Frontal cortex (tissue), 4 donors: ENCODE measurements at places on chromosomes 2 and 18. TPM values are rescaled to one million over a fixed set of nuclear protein-coding genes. Genes with fewer than 3 reads are reported as not detected.

Gene RGPD6
- total RNA-seq: 125 TPM

DNA sequence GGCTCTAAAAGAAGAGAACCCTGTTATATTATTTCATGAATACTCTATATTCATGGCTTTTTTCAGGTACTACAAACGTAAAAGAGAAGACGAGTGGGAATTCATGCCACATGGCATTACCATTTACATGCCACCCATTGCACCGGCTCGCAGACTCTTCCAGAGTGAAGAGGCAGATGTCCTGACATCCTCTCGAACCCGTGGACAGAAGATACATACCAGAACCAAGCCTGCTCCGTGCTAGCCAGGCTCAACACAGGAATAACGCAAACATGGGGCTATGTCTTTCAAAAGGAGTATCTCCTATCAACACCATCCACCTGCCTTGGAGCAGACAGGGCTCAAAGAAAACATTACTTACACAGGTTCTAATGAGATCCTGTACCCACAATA lies 168.8 kb downstream of the THADA start:
- DNase-seq: no peak

Gene CTLA4
- total RNA-seq: not detected

Gene MRPL33
- 56.7 TPM for total RNA-seq

DNA sequence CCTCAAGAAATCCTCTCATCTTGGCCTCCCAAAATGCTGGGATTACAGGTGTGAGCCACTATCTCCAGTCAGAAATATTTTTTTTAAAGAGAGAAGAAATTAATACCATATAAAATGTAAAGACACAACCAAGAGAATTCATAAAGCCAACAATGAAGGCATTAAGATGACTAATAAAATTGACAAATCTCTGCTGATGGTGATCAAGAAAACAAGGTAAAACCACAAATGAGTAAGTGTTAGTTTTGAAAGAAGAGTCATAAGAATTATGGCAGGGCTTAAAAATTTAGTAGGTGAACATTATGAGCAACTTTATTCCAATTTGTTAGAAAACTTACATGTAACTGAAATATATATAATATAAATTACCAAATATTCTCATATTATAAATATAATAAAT lies 752.8 kb upstream of the CELF4 start:
- no peak for DNase-seq

- no peak for DNase-seq
Observed at GRCh38 chr2:231034291-231034882, 2.9 kb upstream of the C2orf72 start.

- DNase-seq: no peak
Observed at GRCh38 chr2:72894514-72894913, 7.3 kb downstream of the SPR start.

Gene INO80C
- total RNA-seq: 7.3 TPM

GRCh38 chr2:79564065-79564464 lies 51.2 kb downstream of the CTNNA2 start:
- no peak for DNase-seq

Gene C2orf66
- not detected for total RNA-seq

Gene SALL3
- 5.3 TPM for total RNA-seq

DNA sequence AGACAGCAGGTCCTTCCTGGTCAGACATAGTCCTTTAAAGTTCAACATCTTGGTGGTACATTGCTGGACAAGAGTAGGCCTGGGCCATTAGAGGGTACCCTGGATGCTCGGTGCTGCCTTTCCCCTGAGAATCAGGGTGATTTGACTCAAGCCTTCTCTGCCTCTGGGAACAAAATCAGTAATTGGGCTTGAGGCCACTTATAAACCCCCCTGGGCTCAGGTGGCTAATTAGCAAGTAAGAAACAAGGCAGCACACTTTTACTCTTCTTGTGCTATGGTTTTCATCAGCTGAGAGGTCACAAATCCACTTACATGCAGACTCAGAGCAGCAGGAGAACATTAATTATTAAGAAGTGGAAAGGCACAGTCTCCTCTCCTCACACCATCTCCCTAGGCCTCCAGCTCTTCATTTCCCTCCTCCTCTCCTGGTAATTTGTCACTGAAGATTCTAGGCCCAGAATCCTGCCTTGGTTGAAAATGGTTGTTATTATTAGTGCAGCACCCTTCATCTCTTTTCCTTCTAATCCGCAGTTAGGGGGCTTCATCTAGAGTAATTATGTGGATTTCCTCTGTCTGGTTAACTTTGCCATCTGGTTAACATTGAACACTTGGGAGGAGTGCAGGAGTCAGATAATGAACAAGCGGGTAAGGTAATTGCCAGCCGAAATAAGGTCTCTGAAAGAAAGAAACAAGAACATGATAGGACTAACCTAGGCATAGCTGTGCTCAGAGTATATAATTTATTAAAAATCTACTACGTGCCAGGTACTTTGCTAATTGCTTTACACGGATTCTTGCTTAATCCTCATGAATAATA lies 29.7 kb upstream of the CASP10 start:
- DNase-seq: no peak

Gene DSG4
- under 0.01 TPM for total RNA-seq

GRCh38 chr2:11385847-11386246 lies 41.4 kb upstream of the ROCK2 start:
- DNase-seq: no peak

GRCh38 chr18:63225434-63225833 lies 94.1 kb downstream of the BCL2 start:
- DNase-seq: no peak

GRCh38 chr2:35783723-35784122 lies 571.9 kb upstream of the CRIM1 start:
- DNase-seq: no peak

GRCh38 chr2:6512589-6512988 lies 353.1 kb downstream of the CMPK2 start:
- no peak for DNase-seq

DNA sequence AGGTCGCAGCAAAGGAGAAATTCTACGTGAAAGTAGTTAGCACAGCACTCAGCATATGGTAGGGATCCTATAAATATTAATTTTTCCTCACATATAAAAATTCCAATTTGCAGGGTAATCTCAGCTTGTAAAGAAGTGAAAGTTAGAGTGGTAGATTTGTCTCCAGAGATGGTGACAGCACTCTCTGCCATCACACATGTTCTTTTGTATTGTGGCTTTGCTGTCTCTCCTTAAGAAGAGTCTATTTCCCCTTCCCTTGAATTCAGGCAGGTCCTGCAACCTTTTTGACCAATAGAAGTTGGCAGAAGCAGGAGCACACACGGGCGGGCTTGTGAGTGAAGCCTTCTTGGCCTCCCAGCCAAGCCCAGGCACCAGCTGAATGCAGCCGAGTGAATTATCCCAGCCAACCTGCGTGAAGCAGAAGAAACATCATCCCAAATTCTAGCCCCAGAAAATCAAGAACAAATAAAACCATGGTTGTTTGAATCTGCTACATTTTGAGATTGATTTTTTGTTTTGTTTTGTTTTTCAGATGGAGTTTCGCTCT lies 107.8 kb upstream of the COPS8 start:
- DNase-seq: no peak

DNA sequence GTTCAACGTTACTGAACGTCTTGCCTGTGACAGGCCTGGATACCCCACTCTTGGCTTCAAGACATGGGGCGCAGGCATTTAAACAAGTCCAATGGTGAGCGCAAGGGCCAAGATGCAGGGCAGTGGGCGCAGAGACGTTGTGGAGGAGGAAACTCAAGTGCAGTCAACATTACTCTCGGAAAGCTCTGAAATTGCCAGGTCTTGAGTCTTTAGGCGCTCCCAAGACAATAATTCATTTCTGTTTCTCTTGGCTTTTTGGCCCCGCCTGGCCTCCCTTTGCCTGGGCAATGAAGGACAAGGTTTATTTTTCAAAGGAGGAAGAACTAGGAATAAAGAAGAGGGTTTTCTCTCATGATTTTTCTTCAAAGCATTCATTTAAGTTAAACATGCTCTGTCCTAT lies 13.3 kb upstream of the TMEM214 start:
- DNase-seq: peak; percentile 4

DNA sequence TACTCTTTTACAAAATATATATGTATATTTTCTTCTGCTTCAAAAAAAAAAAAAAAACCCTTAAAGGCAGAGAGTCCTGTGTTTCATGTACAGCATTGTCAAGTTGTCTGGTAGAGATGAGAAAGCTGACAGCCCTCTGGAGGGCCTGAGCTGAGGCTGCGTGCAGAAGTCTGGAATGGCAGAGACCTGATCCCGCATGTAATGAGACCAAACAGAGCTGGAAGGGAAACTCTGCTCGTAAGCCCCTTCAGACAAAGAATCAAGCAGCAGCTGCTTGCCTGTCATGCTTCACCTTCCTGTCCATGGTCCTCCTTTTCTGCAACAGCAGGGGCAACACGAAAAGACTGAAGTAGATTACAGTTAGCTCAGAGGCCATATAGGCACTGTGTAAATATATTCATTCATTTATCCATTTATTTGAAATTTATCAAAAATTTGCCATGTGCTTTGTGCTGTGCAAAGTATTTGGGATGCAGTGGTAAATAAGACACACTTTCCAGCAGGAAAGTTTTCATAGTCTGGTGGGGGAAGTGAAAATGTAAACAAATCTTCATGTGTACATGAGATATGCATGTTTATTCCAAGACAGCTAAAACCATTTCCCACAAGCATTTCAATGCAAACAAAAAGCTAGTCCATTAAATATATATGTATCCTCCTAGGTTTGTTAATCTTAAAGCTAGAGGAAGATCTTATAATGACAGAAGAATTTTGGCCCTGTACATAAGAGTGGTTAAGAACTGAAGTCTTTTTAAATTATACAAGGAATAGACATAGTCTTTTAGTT lies 912.7 kb downstream of the CPS1 start:
- no peak for DNase-seq

Gene RTP5
- 2.4 TPM for total RNA-seq

DNA sequence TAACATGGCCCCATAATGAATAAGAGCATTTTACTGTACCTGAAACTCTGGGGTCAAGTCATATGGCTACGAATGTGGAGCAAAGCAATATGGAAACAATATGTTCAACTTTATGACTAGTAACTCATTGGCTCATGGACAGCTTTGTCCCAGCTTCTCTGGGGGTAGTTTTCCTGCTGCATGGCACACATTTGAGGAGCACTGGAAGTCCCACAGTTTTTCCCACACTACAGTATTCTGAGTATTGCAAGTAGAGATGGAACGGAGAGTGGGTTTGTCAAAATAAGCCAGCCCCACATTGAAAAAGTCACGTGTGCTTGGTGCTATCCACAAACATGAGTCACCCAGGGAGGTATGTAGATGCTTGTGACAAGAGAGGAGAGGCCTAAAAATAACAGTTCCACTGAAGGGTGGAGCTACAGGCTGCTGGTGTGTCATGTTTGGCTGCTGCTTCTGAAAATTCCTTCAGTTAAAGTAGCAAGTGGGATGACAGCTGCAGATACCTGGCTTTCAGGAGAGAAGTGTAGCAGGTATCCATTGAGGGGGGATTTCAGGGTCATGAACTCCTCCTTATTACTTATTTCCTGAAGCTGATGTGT lies 48.2 kb upstream of the CTAGE1 start:
- DNase-seq: no peak

Gene CD8B2
- total RNA-seq: under 0.01 TPM

Gene KIF1A
- total RNA-seq: 146 TPM

Gene KIDINS220
- 704 TPM for total RNA-seq

Gene RAPGEF4
- total RNA-seq: 23.6 TPM

DNA sequence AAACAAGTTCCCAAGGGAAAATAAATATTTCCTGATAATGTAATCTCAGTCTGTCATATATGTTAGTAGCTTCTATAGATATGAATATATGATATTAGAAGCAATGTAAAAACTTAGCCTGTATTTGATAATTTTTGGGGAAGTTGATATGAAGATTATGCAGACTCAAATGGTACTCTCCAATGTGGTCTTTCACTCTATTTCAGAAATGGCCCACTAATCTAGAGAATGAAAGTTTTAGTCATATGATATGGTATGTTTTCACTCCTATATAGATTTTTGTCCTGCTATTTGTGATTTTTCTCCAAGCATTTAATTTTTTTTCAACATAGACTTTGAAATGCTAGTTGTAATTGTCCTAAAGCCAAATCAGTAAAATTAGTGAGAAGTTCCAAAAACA lies 236.7 kb upstream of the BOD1L2 start:
- DNase-seq: no peak

DNA sequence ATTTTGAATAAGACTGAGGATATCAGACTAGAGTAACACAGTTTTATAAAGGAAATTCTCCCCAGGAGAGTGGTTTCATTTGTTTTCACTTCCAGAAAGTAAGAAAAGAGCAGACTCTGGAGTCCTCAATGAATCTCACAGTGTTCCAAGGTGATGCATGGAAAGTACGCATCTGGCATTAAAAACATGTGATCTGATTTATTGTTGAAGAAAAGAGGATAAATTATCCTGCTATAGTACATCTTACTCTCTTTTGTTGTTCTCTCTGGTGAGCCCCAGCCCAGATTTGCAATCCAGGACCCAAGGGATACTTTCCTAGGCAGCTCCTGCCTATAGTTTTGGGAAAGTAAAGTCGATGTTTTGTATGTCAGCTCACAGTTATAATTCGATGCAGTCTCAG lies 285.9 kb downstream of the CTNNA2 start:
- no peak for DNase-seq

- no peak for DNase-seq
Observed at GRCh38 chr18:50451100-50451842, 76.4 kb downstream of the SKA1 start.

Gene SLC9A4
- total RNA-seq: under 0.01 TPM

- DNase-seq: no peak
Observed at GRCh38 chr2:21220930-21221329, 97.2 kb downstream of the TDRD15 start.

DNA sequence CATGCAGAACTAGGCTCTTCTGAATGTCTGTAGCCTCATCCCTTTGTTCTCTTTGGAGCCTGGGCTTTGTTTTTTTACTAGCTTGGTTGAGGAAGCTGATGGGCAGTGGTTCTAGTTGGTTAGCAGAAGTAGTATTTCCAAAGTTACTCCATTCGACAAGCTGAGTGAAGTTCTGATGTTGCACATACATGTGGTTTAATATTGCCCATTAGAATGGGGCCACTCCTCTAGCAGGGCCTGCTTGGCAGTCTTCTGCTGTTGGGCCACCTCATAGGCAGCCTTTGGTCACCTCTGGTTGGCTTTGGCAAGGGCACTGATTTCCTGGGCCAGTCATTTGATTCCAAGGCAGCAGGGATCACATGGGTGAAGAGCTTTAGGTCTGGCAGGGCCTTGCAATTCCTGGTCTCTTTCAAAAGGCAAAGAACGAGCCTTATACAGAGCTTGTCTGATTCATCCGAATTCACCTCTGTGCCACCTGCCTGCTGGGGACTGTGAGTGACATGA lies 2.5 kb downstream of the RPIA start:
- no peak for DNase-seq

Gene COBLL1
- 3.3 TPM for total RNA-seq

DNA sequence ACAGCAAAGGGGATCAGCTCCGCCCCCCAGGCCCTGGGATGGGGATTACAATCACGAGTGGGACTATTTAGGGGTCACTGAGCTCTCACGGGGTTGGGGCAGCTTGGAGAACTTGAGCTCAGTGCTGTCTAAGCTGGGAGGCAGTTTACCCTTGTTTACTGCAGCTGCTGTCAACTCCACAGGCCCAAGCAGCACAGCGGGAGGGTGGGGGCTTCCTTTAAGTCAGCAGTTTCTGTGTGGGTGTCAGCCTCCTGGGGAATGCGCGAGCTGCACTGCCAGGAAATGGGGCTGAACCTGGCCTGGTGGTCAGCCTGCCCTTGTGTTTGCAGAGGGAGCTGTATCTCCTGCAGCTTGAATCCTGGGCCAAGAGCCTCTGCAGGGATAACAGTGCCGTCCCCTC lies 29.8 kb downstream of the TOGARAM2 start:
- no peak for DNase-seq

- no peak for DNase-seq
Observed at GRCh38 chr18:35432565-35433001, 55.4 kb upstream of the ZNF396 start.

Gene LIMS4
- 0.41 TPM for total RNA-seq
